ENCODE measurements at places on chromosomes 2 and 18.

GRCh38 chr18:54961016-54961423, 1.8 kb upstream of the CCDC68 start:
- DNase-seq, result no peak

- DNase-seq, result no peak
Observed at GRCh38 chr18:60446821-60447220, 74.2 kb upstream of the MC4R start.

GRCh38 chr2:14583802-14584201, 48.7 kb upstream of the LRATD1 start:
- DNase-seq, result no peak

DNA sequence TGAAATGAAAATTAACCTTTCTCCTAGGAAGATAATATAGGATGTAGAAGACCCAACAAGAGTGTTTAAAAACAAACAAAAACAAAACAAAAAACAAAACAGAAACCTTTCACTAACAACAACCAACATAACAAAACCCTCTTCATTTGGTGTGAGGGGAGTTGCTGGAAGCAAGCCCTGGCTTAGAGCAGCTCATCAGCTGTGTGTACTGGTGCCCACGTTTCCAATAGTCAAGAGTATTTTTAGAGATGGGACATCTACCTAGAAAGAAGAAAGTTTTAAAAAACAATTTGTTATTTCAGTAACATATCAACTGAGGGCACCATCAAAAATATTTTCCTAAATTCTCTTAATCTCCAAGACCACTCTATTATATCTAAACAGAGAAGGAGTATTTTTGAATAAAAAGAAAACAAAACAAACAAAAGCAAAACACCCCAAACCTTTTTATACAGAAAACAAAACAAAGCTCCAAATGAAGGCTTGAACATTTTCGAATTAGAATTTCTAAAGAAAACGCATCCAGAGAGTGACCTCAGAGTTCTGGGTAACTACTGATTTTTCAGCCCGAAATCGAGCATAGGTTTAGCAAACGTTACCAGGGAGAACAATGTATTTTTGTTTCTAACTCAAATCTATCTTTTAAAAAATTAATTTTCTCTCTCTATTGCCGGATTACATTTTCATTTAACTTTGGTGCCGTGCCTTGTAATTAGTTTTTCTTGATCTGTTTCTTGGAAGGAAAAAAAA, 134.6 kb downstream of the INSIG2 start:
- no peak for DNase-seq

GRCh38 chr2:69645031-69645431, 1.5 kb upstream of the AAK1 start:
- no peak for DNase-seq

GRCh38 chr18:12011957-12012549, 30.7 kb downstream of the IMPA2 start:
- no peak for DNase-seq

DNA sequence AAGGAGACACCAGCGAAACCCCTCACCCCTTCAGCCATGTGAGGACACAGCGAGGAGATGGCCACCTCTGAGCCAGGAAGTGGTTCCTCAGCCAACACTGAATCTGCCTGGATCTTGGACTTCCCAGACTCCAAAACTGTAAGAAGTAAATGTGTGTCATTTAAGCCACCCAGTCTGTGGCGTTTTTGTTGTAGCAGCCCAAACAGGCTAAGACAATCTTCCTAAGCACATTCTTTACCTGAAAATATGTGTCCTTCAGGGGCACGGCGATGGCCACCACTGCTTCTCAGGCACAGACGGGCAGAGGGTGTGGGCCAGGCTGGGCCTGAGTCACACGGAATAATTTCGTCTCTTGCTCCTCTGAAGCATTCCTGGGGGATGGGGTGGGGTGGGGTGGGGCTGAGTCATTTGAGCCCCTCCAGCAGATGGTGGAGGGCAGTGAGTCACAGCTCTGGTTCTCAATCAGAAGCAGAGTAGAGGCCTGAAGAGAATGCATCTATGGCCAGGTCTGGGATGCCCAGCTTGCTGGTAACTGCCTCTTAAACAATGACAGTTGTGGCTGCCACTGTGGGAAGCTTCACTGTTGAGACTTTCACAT, 142.4 kb downstream of the CAPN13 start:
- peak; percentile 13 for DNase-seq

GRCh38 chr2:150126839-150127238, 360.6 kb downstream of the RND3 start:
- DNase-seq, result no peak

- DNase-seq, result no peak
Observed at GRCh38 chr2:231227310-231228162, 29.1 kb downstream of the ARMC9 start.

DNA sequence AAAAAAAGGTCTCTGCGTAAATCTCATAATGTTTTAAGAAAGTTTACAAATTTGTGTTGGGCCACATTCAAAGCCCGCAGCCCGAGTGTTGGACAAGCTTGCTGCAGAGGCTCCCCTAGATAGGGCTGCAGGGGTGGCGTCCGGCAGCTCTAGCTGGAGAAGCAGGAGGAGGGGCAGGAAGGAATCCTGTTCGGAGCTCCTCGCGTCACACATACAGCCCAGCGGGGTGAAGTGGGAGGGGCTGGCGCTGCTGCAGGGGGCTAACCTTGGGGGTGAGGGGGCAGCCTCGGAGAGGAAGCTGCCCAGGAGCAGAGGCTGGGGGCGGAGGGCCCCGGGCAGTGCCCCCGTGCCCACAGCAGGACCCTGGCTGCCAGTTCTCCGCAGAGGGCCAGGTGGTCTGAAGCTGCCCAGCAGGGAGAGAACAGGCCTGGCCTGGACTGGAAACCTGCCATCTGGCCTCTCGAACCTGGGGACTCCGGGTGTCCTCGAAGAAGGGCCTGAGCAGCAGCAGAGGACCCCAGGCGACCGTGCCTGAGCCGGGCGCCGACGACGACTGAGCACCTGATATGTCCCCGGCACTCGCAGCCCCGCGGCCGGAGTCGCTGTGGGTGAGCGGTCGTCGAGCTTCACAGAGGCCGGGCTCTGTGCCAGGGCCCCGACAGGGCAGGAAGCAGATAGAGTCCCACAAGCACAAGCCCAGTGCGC, 2.6 kb upstream of the GPR35 start:
- no peak for DNase-seq

DNA sequence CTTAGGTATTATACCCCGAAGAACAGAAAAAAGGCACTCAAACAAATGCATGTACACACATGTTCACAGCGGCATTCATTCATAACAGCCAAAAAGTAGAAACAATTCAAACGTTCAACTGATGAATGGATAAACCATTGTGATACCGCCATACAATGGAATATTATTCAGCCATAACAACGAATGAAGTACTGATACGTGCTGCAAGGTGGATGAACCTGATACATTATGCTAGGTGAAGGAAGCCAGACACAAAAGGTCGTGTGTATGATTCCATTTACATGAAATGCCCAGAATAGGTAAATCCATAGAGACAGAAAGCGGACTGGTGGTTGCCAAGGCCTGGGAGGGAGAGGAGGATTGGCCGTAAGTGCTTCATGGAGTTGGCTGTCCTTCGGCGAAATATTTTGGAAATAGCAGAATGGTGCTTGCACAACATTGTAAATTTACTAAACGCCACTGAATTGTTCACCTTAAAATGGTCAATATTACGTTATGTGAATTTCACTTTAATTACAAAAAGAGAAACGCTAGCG, 750 bp upstream of the RMP24 start:
- DNase-seq, result no peak

- no peak for DNase-seq
Observed at GRCh38 chr2:124563426-124563825, 538.3 kb downstream of the CNTNAP5 start.

GRCh38 chr2:240449764-240450531, 14.5 kb downstream of the GPC1 start:
- DNase-seq, result no peak

DNA sequence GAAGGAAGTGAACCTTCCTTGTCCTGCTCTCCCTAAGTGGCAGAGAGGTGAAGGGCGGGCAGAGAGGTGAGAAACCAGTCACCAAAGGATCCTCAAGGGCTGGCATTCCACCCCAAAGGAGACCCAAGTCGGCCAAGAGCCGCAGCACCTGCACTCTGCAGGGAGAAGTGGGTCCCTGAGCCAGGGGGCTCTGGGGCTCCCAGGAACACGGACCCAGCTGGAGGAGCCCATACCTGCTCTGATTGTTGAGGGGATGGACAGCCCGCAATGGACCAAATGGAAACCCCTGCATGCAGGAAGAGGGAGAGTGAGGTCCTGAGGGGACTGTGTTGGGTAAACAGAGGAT, 233.3 kb downstream of the ATAD2B start:
- no peak for DNase-seq

DNA sequence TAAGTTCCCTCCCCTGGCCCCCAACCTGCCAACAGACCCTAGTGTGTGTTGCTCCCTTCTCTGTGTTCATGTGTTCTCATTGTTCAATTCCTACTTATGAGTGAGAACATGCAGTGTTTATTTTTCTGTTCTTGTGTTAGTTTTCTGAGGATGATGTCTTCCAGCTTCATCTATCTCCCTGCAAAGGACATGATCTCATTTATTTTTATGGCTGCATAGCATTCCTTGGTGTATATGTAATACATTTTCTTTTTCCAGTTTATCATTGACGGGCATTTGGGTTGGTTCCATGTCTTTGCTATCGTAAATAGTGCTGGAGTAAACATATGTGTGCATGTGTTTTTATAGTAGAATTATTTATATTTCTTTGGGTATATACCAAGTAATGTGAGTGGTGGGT, 602.2 kb downstream of the DSC3 start:
- no peak for DNase-seq

- DNase-seq, result no peak
Observed at GRCh38 chr2:105675841-105676240, 68.9 kb upstream of the NCK2 start.

DNA sequence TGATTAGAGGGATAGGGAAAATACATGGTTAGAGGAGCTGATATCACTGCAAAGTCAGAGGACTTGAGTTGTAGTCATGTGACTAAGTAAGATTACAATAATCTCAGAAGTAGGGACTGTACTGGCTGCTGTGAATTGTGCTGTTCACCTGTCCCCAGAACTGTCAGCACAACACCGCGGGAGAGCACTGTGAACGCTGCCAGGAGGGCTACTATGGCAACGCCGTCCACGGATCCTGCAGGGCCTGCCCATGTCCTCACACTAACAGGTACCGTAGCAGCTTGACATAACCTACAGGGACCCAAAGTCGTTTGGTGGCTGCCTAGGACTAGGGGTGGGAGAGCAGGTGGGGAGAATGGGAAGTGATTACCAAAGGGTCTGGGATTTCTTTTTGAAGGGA, 132.8 kb upstream of the TTC39C start:
- DNase-seq, result no peak

- no peak for DNase-seq
Observed at GRCh38 chr2:33469238-33469637, 7.2 kb upstream of the RASGRP3 start.

DNA sequence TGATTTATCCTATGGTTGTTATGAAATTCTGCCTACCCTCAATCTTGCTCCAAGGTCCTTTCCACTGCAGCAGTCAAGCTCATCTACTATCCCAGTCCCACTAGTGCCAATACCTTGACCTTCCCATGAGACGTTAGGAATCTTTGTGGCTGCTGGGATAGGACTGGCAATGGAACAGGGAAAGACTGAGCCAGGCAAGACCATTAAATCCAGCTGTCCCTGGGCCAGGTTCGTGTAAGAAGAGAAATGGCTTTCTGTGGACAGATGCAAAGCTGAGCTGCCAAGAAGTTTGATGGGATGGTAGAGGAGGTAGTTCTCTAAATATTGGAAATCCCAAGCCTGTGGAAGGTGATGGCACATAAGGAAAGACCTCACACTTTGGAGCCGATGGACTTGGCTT, 50.1 kb upstream of the TMEM17 start:
- no peak for DNase-seq

DNA sequence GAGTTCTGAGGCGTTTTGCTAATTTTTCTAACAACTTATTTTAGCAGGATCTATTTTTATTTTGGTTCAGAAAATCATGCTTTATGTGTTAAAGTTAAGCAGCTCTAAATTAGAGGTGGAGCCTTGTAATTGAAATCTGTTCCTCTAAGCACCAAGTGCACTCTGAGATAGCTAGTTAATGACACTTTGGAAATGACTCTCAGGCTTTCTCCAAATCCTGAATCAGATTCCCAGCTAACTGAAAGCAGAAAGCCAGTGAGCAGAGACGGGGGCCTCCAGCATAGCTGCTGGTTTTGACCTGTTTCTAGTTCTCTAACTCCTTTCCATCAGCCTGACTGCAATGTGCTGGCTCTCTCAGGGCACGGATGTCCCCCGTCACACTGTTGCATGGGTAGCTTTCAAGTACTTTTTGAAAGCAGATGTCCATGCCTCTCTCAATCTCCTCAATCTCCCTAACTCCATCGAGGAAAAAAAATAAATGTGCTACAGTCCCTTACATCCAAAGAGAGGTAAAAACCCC, 326.5 kb downstream of the SATB2 start:
- DNase-seq, result no peak

GRCh38 chr2:88199912-88200682, 30.0 kb downstream of the THNSL2 start:
- DNase-seq, result no peak

GRCh38 chr2:239292531-239292930, 108.3 kb downstream of the HDAC4 start:
- no peak for DNase-seq

GRCh38 chr18:48713309-48713708, 174.5 kb downstream of the CTIF start:
- DNase-seq, result no peak

- DNase-seq, result no peak
Observed at GRCh38 chr2:199589306-199589705, 131.6 kb upstream of the SATB2 start.

DNA sequence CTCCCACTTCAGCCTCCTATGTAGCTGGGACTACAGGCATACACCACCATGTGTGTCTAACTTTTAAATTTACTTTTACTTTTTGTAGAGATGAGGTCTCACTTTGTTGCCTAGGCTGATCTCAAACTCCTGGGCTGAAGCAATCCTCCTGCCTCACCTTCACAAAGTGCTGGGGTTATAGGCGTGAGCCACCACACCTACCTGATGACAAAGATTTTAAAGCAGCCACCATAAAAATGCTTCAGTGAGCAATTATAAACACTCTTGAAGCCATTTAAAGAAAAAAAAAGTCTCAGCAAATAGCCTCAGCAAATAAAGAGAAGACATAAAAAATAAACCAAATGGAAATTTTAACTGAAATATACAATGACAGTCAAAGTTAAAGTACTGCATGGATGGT, 35.6 kb downstream of the MRPS5 start:
- DNase-seq, result no peak

GRCh38 chr18:49778826-49779465, 34.4 kb downstream of the ACAA2 start:
- DNase-seq, result no peak
